RWPE2 (cell line): ENCODE measurements at places on chromosomes 3 and 15.

GRCh38 chr3:37228749-37229148, 54.4 kb upstream of the LRRFIP2 start:
- H3K27me3 ChIP-seq = no peaks in the 10 kb centered on the region
- DNase-seq = no peak
- H3K27ac ChIP-seq = no peak overlapping the region
- no peaks in the 10 kb centered on the region for H3K36me3 ChIP-seq
- no peaks in the 10 kb centered on the region for H3K4me1 ChIP-seq
- no peak overlapping the region for H3K4me3 ChIP-seq

- no peak overlapping the region for H3K27ac ChIP-seq
- no peak for DNase-seq
- no peaks in the 10 kb centered on the region for H3K4me1 ChIP-seq
- no peaks in the 10 kb centered on the region for H3K36me3 ChIP-seq
- no peaks in the 10 kb centered on the region for H3K27me3 ChIP-seq
Observed at GRCh38 chr3:121552379-121552778, 6.6 kb upstream of the POLQ start.

- no peaks in the 10 kb centered on the region for H3K27me3 ChIP-seq
- H3K4me3 ChIP-seq = no peak overlapping the region
- H3K27ac ChIP-seq = no peak overlapping the region
- no peaks in the 10 kb centered on the region for H3K4me1 ChIP-seq
- H3K36me3 ChIP-seq = no peaks in the 10 kb centered on the region
Observed at GRCh38 chr15:74768771-74769342, 13.0 kb upstream of the CSK start.

GRCh38 chr15:38220606-38221273, 31.9 kb upstream of the SPRED1 start:
- DNase-seq = no peak
- no peaks in the 10 kb centered on the region for H3K27me3 ChIP-seq
- no peaks in the 10 kb centered on the region for H3K36me3 ChIP-seq
- H3K4me1 ChIP-seq = peaks cover 30% of the 10 kb centered on the region
- H3K4me3 ChIP-seq = no peak overlapping the region

GRCh38 chr15:96360581-96361308, 30.2 kb downstream of the NR2F2 start:
- no peak overlapping the region for H3K27ac ChIP-seq
- peaks cover 59% of the 10 kb centered on the region for H3K27me3 ChIP-seq
- H3K4me3 ChIP-seq = no peak overlapping the region
- H3K36me3 ChIP-seq = no peaks in the 10 kb centered on the region
- DNase-seq = no peak
- no peaks in the 10 kb centered on the region for H3K4me1 ChIP-seq

GRCh38 chr3:170741756-170742529, 128.1 kb downstream of the RPL22L1 start:
- no peak for DNase-seq
- H3K4me3 ChIP-seq = no peak overlapping the region
- no peaks in the 10 kb centered on the region for H3K27me3 ChIP-seq
- peak overlapping the region; percentile 91 for H3K27ac ChIP-seq
- peaks cover 35% of the 10 kb centered on the region for H3K4me1 ChIP-seq
- H3K36me3 ChIP-seq = no peaks in the 10 kb centered on the region

DNA sequence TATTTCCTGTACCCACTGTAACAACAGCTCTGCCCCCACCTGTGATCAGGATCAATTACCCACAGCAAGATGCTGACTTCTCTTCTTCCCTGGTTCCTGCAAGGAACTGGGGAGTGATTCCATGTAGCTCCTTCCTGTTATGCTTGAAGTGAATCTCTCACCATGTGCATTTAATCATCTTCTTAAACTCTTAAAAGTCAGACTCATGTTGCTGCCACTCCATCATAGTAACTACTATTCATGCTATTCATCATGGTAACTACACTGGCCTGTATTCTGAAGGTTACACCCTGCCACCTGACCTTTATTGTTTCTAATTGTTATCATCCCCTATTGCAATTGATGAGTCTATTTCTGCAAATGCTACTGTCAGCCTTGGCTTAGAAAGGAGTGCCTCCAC, 89.5 kb downstream of the SUCNR1 start:
- H3K4me3 ChIP-seq = no peak overlapping the region
- H3K27ac ChIP-seq = no peak overlapping the region
- H3K4me1 ChIP-seq = no peaks in the 10 kb centered on the region
- no peak for DNase-seq
- no peaks in the 10 kb centered on the region for H3K27me3 ChIP-seq
- no peaks in the 10 kb centered on the region for H3K36me3 ChIP-seq

- no peaks in the 10 kb centered on the region for H3K4me1 ChIP-seq
- no peak overlapping the region for H3K4me3 ChIP-seq
- peaks cover 64% of the 10 kb centered on the region for H3K36me3 ChIP-seq
- no peaks in the 10 kb centered on the region for H3K27me3 ChIP-seq
Observed at GRCh38 chr3:194664857-194665256, 7.1 kb downstream of the LSG1 start.

GRCh38 chr15:92878593-92879053, 21.5 kb upstream of the CHD2 start:
- H3K27ac ChIP-seq = no peak overlapping the region
- no peak overlapping the region for H3K4me3 ChIP-seq
- peaks cover 9% of the 10 kb centered on the region for H3K4me1 ChIP-seq

GRCh38 chr3:73215281-73215680, 153.8 kb downstream of the EBLN2 start:
- H3K27ac ChIP-seq = no peak overlapping the region
- no peaks in the 10 kb centered on the region for H3K36me3 ChIP-seq
- H3K4me3 ChIP-seq = no peak overlapping the region

DNA sequence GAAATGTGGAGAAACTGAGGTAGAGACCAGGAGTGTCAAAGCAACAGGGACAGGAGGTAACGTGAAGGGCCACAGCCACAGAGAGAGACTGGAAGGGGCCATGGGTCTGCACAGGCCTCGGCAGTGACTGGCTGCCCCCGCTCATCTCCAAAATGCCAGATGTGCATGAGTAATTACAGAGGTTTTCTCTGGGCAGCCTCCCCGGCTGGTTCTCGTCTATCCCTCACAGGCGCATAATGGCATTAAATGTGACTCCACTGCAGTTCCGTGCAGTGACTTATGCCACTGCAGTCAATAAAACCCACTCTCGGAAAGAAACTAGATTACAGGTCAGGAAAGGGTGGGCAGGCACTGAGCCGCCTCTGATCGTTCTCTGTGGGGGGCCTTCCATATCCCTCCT, 74.7 kb downstream of the WDR76 start:
- no peak for DNase-seq
- peaks cover 23% of the 10 kb centered on the region for H3K36me3 ChIP-seq
- no peak overlapping the region for H3K27ac ChIP-seq
- peaks cover 18% of the 10 kb centered on the region for H3K4me1 ChIP-seq
- H3K4me3 ChIP-seq = no peak overlapping the region
- no peaks in the 10 kb centered on the region for H3K27me3 ChIP-seq

GRCh38 chr3:190307164-190307545, 15.1 kb downstream of the CLDN1 start:
- H3K27ac ChIP-seq = peak overlapping the region; percentile 95
- no peak for DNase-seq
- no peak overlapping the region for H3K4me3 ChIP-seq
- peaks cover 33% of the 10 kb centered on the region; the same call in 1 of the 2 replicates for H3K36me3 ChIP-seq
- H3K4me1 ChIP-seq = peaks cover 60% of the 10 kb centered on the region

DNA sequence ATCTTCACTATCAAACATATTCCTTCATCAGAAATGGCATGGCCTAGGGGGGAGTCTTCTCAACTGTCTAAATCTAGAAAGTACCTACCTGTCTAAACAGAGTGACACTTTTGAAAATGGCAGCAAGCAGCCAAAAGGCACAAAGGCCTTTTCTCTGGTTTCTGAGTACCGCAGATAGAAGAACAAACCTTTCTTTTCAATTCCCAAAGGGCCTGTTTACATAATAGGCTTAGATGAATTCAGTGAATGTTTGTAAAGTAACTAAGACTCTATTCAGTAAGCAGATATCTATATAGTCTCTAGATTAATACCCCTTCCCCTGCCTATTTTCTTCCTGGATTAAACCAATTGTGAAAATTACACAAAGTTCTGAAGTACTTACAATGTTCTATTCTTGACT, 7.1 kb downstream of the MYEF2 start:
- DNase-seq = no peak
- no peak overlapping the region for H3K4me3 ChIP-seq
- H3K36me3 ChIP-seq = peaks cover 4% of the 10 kb centered on the region; the same call in 1 of the 2 replicates
- H3K4me1 ChIP-seq = no peaks in the 10 kb centered on the region
- H3K27ac ChIP-seq = no peak overlapping the region
- H3K27me3 ChIP-seq = no peaks in the 10 kb centered on the region

DNA sequence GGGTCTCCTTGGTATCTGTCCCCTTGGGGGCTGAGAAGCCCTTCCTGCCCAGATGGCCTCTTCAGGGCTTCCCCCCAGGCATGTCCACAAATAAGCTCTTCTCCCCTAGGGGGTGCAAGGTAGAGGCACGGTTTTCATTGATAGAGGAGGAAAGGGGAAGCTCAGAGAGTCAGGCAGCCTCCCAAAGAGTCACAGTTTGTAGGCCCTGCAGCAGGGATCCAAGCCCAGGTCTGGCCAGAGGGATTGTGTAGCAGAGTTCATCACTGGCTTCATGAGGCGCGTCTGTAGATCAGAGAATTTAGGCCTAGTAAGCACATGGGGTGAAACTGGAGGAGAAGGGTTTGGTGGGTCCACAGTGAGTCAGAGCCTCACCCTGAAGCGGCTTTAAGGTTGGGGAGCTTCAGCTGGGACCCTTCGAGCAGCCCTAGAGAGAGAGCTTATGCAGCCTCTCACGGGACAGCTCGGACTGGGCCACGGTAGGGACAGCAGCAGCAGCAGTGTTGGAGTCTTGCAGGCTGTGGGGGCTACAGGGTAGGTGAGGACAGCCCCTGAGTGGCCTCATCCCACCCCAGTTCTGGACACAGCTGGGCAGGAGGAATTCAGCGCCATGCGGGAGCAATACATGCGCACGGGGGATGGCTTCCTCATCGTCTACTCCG, 37.5 kb upstream of the ESYT3 start:
- no peak for DNase-seq
- no peak overlapping the region for H3K4me3 ChIP-seq
- no peaks in the 10 kb centered on the region for H3K36me3 ChIP-seq

- H3K36me3 ChIP-seq = peaks cover 24% of the 10 kb centered on the region
- H3K27ac ChIP-seq = peak overlapping the region; percentile 46
- no peak overlapping the region for H3K4me3 ChIP-seq
- DNase-seq = no peak
Observed at GRCh38 chr15:97976129-97976528, 15.6 kb downstream of the ARRDC4 start.
